CD8-positive, alpha-beta T cell (primary cell): ENCODE measurements at places on chromosomes 7 and 10.

DNA sequence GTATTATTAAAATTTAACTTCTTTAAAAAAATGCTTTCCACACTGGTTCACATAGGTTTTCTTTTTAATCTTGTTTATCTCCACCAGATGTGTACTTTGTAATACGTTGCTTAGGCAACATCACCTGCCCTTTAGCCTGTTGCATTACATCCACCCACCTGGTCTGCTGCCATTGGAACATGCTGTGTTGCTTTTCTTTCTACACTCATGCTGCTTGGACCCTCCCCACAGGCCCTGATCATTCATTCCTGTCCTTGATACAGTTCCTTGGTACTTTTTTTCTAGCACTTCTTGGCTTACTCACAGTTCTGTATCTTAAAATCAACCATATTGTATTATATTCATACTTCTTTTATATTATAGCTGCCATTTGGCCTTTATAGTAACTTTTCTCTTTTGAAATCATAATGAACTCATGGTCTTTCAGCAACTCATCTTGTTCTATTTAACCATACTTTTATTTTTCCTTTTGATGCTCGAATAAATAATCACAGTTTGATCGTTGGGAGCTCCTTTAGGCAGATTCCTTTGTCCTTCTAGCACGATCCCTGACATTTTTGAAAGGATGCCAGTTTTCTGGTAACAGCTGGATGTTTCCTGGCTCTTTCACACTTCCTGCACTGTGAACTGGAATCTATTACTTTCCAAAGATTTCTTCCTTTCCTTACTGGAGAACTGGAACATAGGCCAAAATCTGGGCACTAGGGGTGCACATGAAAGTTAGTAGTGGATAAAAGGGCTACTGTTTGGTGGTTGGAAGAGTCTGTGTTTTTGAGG, 125.1 kb downstream of the CDK14 start:
- no peak for DNase-seq

GRCh38 chr10:3782451-3783315, 2.3 kb downstream of the KLF6 start:
- DNase-seq = peak; percentile 49

GRCh38 chr7:75987026-75987804, 7.2 kb downstream of the TMEM120A start:
- no peak for DNase-seq

DNA sequence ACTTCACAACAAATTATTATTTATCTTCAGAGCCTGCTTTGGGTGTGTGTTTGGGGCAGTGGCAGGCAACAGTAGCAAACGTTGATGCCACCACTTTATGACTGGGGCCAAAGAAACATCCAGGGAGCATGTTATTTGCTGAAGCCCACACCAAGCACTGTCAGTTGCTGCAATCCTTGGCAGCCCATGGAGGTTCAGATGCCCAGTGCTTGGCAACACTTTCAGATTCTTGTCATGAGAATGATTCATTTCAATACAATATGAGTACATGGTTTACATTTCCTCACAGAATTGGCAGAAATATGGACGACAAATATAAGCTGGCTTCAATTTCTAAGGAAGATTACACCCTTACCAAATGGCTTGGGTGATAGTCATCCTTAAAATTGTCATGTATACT, 46.5 kb upstream of the GLI3 start:
- DNase-seq = no peak

GRCh38 chr10:105042906-105043552, 401.9 kb downstream of the SORCS3 start:
- DNase-seq = no peak

- no peak for DNase-seq
These were observed 66.3 kb upstream of the HABP2 start for GRCh38 chr10:113486531-113486930.

DNA sequence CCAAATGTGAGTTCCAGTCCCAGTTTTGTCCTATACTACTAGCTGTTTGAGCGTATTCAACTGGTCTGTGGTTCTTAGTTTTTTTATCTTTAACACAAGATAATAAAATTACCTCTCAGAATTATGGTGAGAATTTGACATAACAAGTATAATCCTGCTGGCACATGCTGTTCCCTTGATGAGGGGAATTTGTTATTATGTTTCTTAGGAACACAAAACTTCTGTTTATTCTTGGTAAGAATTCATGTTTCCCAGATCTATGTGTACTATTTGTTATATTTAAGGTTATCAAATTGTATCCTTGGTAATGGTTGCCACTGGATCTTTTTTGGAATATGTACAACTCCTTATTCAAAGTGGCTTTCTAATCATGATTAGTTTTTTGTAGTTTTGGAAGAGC, 335.6 kb downstream of the ADK start:
- DNase-seq = no peak

DNA sequence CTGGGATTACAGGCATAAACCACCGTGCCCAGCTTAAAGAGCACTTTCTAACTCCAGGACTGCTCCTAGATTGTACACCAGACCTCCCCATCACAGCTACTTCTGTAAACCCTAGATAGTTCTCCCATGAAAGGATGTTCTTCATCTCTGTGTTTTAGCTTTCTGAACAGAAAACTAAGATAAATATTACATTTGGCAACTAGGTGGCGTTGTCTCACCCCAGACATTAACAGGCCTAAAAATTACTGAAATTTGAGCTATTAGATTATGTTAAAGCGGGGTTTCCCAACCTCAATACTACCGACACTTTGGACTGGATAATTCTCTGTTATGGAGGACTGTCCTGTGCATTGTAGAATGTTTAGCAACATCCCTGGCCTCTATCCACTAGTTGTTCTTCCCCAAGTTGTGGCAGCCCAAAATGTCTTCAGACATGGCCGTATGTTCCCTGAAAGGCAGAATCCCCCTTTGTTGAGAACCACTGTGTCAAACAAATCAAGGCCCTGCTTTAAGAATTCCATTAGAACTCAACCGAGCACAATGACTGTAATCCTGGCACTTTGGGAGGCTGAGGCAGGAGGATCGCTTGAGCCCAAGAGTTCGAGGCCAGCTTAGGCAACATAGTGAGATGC, 19.1 kb downstream of the ATOH7 start:
- DNase-seq = no peak

DNA sequence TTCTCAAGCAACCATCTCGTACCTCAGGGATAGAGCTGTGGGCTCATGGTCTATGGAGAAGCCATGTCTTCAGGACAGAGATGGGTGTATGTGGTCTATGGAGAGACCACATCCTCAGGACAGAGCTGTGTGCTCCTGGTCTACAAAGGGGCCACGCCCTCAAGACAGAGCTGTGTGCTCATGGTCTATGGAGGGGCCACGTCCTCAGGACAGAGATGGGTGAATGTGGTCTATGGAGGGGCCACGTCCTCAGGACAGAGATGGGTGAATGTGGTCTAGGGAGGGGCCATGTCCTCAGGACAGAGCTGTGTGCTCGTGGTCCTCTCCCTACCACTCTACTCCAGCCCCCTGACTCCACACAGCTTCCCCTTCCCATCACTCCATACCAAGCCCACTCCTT, 117.8 kb downstream of the WDR37 start:
- no peak for DNase-seq

DNA sequence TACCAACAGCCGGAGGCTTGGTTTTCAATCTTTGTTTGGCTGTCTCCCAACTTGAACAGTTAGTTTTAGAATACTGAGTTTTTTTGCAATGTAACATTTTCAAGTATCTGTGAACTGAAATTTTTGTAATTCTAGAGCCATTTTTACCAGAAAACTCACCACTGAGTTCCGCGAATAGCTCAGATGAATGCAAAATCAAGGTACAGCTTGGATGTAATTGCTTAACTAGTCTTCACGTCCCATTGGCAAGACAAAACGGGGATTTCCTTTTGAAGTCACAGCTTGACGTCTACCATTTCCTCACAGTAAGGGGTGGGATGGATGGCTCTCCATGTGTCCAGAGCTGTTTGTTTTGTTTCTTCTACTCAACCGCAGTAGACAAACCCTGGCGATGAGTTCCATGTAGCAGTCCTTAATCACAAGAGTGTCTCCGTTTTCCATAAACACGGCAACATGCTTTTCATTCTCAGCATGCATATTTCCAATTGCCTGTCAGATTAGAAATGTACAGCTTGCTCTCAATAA, 55.8 kb upstream of the FGFR2 start:
- DNase-seq = no peak

GRCh38 chr10:96873756-96874467, 41.8 kb downstream of the LCOR start:
- DNase-seq = no peak

DNA sequence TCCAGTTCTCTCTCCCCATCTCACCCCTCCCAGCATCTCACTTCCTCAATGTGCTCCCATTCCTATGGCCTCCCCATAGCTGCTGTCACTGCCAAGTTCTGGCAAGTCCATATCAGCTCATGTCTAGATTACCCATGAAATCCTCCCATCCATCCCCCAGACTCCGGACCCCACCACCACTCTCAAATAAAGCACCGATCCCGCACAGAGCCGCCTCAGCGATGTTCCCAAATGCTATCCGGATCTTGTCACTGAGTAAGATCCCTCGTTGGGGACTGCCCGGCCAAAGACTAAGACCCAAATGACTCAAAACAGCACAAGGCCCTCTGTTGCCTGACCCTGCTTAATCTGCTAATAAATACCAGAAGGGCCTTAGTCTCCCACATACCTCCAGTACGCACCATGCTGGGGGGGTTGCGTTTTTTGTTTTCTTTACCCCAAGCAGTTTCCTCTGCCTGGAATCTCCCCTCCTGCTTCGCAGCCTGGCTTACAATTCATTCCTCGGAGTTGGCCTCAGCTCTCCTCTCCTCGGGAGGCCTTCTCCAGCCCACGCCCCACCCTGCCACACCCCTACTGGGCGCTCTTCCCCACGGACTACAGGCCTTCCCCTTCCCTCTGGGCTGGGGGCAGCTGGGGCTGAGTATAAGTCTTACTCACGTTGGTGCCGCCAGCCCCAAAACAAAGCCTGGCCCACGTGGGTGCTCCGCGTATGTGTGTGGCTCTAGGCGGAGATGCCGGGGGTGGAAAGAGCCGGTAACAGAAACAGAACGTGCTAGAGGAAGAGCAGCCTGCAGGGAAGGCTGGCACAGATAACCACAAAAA, 1.8 kb upstream of the DUSP5 start:
- DNase-seq = peak; percentile 30

DNA sequence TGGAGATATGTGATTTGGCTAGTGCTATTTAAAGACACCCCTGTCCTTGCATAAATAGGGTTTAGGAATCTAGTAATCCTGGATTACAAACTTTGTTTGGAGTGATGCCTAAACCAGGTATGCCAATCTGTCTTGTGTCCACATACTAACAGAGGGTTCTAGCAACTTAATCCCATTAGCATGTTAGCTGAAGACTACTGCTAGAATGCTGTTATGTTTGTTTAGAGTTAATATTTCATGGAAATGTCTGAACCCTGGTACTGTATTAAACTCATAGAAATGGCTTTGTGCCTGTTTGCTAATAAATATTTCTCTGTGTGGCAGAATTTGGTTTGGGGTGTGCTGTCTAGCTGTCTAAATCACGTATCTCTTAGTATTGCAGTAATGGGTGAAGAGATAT, 150.8 kb downstream of the PFKFB3 start:
- no peak for DNase-seq

DNA sequence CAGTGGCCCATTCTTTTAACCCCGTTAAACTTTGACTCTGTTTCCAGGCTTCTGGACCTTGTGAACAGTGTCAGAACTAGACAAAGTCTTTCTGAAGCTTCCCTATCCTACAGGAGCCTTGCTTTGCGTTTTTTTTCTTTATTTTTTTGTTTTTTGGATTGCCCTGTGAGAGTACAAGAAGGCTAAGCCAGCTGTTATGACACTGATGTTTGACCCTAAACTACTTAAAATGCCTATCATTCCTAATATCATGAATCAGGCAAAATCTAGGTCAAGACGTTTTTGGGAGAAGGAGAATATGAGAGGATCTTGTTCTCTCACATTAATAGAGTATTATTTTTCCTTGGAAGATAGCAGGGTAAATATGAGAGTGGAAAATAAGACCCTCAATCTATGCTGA, 79.8 kb downstream of the EPDR1 start:
- DNase-seq = no peak

DNA sequence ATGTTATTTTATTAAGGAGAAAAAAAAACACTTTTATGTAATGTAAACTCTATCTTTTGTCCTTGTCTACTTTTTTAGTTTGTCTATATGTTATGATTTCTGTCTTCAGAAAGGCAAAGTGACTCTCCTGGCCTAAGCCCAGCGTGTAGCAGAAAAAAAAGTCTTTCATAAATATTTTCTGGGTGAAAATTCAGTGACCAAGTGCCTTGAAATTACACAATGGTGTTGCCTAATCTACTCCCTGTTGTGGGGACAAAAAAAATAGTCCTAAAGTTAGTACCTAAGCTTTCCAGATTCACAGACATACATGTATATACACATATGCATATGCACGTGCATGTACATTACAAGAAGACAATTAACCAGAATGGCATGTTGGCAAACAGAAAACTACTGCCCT, 1257.8 kb upstream of the SORCS1 start:
- no peak for DNase-seq

GRCh38 chr7:136566491-136566890, 302.0 kb upstream of the CHRM2 start:
- DNase-seq = no peak

GRCh38 chr10:121288011-121288410, 310.2 kb downstream of the FGFR2 start:
- no peak for DNase-seq

GRCh38 chr7:134702366-134703240, 56.0 kb downstream of the BPGM start:
- DNase-seq = no peak

DNA sequence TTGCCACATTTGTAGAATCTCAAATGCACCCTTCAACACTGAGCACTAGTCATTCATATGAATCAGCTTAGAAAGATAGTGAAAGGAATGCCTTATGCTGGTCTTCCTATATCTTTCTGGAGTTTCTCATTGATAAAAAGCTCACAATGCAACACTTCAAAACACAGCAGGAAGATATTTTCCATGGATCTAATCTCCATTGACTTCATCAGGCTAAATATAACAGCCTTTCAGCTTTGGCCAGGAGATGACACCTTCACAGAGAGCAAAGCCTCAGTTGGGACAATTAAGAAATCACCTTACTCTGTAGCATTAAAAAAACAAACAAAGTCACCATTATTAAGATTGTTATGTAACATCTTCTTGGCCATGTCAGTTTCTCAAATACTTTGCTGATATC, 6.7 kb downstream of the NRP1 start:
- DNase-seq = no peak

DNA sequence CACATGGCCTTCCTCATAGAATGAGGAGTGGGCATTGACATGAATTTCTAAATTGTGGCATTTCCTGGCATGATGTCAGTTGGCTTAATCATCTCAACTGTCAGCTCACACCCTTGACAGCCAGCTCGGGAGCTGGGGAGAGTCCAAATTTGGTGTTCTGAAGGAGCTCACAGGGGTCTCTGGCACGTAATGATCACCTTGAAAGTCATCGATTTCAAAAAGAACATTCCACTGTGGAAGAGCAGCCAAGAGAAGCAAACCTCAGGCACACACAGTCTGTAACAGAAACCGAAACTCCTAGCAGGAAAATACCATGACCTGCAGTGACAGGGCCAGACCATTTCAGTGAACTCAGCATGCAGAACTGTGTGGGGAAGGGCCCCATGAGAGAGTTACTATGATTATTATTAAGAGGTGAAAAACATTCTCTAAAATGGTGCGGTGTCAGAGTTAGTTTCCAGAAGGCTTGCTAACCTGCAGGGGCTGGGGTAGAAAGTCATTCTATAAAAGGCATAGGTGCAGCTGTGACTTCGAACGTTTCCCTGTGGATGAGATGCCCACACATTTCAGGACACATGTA, 26.4 kb upstream of the KLF6 start:
- no peak for DNase-seq
